NCI-H345 (cell line): ENCODE measurements at places on chromosomes 6 and 20.

DNA sequence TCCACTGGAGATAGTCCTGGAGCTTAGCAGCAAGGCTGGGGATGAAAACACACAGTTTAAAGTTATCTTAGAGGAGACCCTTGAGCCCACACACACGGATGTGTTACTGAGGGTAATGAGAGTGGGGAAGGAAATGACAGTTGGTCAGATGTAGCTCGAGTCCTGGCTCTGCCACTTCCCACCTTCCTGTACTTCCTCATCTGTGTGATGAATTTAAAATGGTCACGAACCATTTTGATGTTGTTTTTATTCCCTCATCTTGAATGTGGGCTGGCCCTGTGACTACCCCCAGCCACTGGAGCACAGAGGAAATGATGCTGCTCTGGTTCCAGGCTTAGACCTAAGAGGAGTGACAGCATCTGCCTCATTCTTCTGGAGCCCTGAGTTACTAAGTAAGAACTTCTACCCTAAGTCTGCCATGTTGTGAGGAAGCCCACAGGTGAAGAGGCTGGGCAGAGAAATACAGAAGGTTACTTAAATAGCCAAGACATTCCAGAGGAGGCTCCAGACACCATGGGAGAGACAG is 141.2 kb downstream of the NRN1 start:
- no peak for DNase-seq

DNA sequence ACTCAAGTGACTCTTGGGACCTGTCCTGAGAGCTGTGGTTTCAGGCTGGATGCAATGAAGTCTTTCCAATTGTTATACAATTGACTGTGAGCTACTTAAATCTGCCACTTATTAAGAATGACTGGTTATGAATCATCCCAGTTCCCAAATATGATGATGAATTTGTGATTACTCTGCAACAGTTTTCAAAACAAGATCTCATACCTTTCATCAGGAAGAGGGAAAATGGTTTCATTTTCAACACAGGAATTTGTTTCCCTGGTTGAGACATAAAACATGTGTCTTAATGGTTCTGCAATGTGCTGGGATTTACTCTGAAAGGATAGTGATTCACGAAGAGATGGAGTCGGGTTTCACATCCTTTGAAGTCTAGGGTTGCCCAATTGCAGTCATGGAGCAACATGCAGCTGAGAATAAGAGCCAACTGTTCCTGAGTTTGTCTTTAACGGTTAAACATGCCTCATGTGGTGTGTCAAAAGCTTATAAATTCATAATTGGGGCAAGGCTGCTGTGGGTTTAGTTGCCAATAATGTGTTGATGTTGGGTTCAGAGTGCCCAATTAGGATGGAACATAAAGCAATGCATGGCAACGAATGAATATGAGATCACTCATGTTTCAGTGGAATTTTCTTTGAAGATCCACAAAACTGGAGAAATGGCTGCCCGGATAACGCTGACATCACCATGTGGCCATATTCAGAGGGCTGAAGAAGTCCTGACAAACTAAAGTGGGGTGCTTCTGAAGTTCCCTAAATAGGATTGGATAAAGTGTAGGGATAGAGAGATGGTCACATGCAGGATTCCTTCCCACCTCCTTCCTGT is 41.0 kb downstream of the CYP24A1 start:
- no peak for DNase-seq

DNA sequence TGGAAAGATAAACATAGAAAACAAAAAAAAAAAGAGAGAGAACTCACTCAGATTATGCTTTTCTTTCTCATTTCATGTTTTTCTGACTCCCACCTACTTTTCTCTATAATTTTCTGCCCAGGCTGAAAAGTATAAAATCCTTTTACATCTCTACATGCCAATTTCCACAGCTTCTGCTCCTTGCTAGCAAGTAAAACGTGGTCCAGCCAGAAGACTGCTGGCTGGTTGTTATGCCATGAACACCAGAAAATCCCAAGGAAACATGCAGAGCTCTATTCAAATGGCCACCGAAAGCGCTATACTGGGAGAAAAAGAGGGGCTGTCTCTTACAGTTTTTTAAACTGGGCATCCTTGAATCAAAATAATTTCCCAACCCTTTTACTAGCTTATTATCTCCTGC is 512.8 kb upstream of the ID4 start:
- no peak for DNase-seq

GRCh38 chr6:145836772-145837171 is 22.2 kb upstream of the FBXO30 start:
- no peak for DNase-seq

GRCh38 chr6:82906951-82907350 is 158.7 kb downstream of the UBE3D start:
- no peak for DNase-seq

DNA sequence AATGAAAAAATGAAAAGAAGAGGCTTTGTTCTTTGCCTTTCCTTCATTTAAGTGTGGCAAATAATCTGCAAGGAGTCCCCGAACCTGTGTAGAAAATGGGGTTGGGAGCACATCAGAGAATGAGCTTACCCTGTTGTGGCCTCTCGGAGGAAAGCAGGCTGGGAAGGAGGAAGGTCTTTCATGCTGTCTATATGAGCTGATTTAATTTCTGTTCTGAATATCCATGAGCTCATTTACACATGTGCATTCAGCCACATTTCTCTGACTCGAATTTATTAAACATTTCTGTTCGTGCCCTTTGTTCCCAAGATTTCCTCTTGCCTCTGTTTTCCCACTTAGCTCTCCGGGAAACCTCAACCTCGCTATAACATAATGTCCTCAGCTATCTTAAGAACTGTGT is 584.4 kb upstream of the CDH4 start:
- DNase-seq = no peak

DNA sequence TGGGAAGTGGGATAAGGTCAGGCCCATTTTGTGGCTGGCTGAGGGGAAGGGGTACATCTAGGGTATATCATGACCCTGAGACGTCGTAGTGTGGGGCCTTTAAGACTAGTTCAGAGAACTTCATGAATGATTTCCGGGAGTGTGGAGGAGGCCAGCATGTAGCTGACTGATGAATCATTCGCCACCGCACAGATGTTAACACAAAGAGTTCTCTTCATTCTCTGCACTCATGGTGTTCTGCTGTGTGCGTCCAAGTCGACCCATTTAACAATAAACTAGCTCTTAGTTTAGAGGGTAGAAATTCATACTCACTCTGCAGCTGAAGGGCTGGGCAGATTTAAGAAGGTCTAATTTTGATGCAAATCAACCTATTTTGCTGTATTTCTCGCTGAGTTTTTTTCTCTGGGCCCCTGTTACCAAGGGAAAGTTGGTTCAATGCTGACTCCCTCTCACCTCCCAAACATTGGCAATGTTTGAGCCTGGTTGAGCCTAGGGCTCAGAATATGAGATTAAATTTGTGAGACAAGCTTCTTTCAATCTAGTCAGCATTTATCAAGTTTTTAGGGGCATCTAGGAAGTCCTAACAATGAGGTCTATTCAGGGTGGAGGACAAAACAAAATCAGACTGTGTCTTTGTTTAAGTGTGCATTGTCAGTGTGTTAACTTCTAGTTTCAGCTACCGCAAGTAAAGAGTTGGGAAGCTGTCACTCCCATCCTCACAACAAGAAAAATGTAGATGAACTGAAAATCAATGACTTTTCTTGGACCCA is 106.8 kb upstream of the CBLN4 start:
- no peak for DNase-seq

DNA sequence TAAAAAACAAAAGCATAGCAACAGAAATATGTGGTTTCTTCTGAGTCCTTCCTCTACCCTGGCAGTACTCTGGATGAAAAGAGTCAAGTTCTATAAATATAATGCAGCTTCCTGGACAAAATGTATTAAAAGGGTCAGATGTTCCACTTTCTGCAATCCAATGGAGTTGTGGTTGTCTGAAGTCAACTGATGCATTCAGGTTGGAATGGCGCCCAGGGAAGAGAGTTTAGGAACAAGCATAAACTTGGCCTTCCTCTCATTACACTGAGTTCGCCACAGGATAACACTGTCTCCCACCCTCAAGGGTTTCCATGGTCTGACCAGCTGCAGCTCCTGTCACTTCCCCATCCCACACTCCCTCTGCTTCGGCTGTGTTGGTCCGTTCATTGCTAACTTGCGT is 66.4 kb downstream of the PLEKHG1 start:
- no peak for DNase-seq

- DNase-seq = peak; percentile 77
These were observed 42.7 kb downstream of the MAFB start for GRCh38 chr20:40646361-40646760.

- DNase-seq = no peak
These were observed 142.5 kb downstream of the CD164 start for GRCh38 chr6:109239651-109240321.

- DNase-seq = no peak
These were observed 34.2 kb downstream of the DTNBP1 start for GRCh38 chr6:15628499-15629131.

DNA sequence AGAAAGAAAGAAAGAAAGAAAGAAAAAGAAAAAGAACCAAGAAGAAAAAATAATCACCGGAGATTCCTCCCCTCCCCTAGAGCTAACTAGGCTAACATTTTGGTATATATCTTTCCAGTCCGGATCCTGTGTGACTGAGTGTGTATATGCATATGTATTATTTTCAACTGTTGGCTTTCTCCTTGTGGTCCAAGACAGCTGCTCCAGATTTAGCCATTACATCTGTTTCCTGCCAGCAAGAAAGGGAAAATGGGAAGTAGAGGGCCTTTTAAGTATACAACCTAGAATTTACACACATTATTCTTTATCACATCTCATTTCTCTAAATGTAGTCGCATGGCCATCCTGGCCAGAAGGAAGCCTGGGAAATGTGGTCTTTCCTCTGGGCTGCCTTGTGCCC is 15.2 kb downstream of the SLC52A3 start:
- DNase-seq = no peak

DNA sequence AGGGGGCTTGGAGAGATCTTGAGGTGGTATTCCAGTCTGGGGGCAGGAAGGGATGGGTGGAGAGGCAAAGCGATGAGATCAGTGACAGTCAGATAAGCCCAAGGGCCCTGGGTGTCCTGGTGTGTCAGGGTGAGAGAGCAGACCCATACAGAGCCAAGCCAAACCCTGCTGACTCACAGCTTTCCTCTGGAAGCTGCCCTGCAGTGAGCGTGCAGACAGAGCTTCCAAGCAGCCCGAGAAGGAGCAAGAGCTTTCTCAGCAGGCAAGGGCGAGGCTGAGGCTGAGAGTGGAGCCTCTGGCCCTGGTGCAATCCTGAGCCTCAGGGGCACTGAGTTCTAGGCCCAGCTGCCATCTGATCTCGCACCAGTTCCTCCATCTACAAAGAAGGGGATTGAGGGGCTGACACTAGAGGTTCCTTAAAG is 91.1 kb upstream of the HIVEP1 start:
- no peak for DNase-seq

GRCh38 chr6:17091122-17091521 is 10.7 kb upstream of the STMND1 start:
- DNase-seq = no peak

- DNase-seq = no peak
These were observed 7.3 kb upstream of the BPIFA2 start for GRCh38 chr20:33160681-33161080.

- DNase-seq = peak; percentile 35
These were observed 5.5 kb downstream of the POU3F2 start for GRCh38 chr6:98839781-98840361.

DNA sequence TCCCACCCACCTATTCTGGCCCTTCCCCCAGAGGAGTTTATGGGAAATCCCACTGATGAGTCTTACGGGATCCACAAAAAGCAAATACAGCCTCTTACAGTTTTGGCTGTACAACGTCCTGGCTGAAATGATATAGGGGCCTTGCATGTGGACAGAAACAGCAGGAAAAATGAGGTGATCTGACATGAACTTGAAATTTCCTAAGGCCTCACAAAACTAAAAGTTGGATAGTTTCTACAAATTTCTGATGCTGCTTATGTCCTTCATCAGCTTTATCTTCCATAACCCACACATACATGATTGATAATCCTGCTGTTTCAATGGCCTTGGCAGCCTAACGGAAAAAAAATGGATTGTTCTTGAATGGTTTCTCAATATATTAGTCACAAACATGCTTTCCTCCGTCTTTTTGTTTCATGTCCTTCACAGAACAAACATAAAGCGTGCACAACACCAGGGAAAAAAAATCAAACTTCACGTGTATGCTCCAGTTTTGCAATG is 118.8 kb downstream of the BMP5 start:
- DNase-seq = no peak

GRCh38 chr6:79670789-79671188 is 39.7 kb downstream of the SH3BGRL2 start:
- peak; percentile 83 for DNase-seq

- no peak for DNase-seq
These were observed 173.8 kb downstream of the PTPRK start for GRCh38 chr6:128346569-128346968.

DNA sequence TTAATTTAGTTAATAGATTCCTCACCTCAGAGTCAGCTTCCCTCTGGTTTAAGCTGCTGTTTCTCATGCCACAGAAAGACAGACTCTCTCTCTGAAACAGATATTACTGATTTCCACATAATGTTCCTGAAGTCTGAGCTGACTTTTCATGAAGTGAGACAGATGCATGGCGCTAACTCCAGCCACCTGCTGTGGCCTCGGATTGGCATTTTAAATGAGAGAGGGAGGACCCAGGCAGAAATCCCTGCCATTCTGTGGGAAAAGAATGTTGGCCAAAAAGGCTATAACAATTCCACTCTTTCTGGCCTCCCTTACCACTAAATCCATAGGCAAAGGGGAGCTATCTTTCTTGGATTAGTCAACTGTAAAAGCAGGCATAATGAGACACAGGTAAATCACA is 354.1 kb upstream of the CDH4 start:
- DNase-seq = no peak

GRCh38 chr20:51553897-51554486 is 11.5 kb upstream of the NFATC2 start:
- DNase-seq = no peak

- DNase-seq = no peak
These were observed at the start of gene FILIP1 for GRCh38 chr6:75493400-75494064. FILIP1 (minus strand) TSS chr6:75493800; CDS start chr6:75414972, 78,828 bp downstream.

DNA sequence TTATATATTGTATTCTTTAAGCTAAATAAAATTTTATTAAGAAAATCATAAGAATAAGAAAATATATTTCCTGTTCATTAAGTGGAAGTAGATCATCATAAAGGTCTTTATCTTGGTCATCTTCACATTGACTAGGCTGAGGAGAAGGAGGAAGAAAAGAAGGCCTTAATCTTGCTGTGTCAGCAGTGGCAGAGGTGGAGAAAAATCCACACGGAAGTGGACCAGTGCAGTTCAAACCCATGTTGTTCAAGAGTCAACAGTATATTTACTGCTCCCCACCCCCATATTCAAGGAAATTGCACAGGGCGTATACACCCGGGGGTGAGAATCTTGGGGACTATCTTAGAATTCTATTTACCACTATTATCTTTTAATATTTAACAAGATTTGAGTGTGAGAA is 178.6 kb upstream of the SCGN start:
- DNase-seq = no peak
